GM13977 (cell line): ENCODE measurements at places on chromosomes 5 and 9.

- no peak for DNase-seq
Measured at GRCh38 chr5:164203581-164204225, 698.3 kb downstream of the MAT2B start.

GRCh38 chr9:98652741-98653140 lies 56.0 kb downstream of the GABBR2 start:
- DNase-seq: no peak

DNA sequence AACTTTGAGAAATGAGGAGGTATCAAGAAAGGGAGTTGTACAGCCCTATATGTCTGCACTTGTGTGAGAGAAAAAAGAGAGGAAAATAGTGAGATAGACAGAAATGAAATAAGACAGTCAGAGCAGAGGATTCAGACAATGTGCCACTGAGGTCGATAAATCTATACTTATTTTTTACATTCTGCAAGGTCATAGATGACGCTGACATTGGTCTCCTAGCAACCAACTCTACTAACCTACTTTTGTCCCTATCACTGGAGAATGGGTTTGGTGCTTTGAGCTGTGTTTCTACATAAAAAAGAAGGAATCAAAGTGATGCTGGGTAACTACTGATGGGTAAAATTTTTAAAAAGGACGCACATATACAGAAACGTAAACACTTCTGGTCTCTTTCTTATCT lies 573.3 kb upstream of the RORB start:
- DNase-seq: no peak

DNA sequence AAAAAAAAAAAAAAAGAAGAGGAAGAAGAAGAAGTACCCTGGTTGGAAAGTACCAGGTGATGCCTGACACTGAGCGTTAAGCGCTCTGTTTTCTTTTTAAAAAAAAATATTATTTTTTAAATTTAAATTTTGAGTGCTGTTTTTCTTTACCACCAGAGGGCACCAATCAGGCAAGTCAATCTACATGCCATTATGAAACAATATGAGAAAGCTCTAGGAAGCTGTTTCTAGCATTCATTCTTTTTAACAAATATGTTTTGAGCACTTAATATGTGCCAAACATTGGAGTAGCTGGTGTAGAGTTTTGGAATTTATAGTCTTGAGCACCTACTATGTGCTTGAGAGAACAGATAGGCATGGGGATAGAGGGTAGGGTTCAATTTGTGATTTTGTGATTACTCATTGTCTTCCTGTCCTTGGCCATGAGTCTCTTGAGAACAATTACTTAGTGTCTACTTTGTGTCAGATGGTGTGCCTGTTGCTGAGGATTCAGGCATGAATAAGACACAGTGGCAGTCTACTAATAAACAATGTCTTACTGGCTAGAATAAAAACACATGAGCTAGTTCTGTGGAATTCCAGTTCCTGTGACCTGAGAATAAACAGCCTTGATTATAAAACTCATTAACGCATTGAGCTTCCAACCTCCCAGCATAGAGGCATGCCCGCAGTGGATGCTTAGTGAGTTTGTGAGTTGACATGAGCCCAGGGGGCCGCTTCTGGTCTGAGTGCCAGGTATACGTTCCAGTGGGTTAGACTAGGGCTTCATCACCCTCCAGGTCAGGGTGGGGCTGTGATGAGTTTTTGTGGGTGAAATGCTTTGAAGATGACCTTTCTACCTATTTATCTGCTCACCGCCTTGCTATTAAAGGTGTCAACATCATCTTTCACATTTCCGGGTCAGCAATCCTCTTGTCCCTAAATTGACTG lies 3.0 kb upstream of the UBE2R2 start:
- DNase-seq: peak; percentile 53

GRCh38 chr9:73782166-73782565 lies 630.5 kb downstream of the ANXA1 start:
- no peak for DNase-seq

- DNase-seq: no peak
Measured at GRCh38 chr5:166712447-166713185, 1578.8 kb upstream of the WWC1 start.

GRCh38 chr5:121867403-121867802 lies 15.7 kb downstream of the FTMT start:
- no peak for DNase-seq

DNA sequence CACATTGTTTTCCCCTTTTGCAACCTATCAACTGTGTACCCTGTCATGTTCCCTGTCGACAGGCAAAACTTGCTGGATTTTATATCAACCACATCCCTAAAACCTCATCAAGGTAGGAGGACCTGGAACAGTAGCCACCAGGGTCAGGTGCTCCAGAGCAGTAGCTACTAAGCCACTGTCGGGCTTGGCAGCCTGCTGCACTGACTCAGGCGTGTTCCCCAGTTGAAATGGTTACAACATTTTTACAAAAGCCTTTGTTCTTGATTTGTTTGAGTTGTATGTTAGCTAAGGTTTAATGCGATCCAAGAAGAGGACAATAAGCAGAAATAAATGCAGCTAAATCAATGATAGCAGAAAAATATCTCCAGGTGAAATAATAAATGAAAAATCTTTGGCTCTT lies 407.4 kb upstream of the TLE4 start:
- DNase-seq: no peak

DNA sequence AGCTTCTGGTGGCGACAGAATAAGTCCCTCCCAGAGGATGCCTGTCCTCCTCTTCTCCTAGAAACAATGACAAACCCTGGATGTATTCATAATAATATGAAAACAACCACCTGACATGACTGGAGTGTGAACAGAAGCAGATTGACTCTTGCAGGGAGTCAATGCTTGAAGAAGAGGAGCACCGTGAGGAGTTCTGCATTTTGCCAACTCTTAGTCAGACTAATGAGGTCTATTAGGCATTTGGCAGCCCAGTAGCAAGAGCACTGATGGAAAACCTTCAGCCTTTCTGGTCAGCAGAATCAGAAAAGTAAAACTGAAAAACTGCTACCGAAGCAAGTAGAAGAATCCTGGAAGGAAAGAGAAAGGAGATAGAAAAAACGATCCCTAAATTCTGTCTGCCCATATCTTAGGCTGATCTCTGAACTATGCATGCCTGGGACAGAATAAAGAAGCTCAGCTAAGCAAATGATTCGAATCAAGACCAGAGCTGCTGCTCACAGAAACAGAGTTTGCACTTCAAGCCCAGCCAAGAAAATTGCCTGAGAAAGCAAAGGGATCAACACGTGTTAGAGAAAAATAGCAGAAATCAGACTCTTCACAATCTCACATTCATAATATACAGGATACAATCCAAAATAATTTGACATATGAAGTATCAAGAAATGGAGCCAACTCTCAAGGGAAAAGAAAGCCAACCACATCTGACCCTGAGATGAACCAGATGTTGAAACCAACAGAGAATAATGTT lies 69.5 kb upstream of the OSMR start:
- no peak for DNase-seq

- no peak for DNase-seq
Measured at GRCh38 chr5:150249744-150250143, 39.8 kb downstream of the CAMK2A start.

DNA sequence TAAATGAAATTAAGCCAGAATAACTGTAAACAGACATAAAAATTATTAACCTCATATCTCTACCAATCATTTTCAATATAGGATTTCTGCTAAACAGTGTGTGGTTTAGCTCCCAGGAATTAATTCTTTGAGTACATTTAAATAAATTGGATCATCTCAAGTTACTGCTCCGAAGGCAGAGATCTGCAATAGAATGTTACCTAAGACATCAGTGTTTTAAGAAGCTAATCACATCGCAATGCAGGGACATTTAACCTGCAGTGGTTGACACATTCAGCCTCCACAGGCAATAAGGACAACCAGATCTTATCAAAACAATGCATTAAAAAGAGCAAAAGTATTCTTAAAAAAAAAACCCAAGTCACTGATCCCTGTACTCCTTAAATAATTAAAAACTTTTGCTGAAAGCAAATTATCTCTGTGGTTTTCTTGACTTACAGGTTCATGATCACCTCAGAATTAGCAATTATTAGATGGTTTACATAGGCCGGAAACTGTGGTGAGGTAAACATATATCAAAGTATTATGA lies 45.7 kb downstream of the PRDM6 start:
- DNase-seq: no peak

GRCh38 chr5:88863523-88863922 lies 19.5 kb downstream of the MEF2C start:
- no peak for DNase-seq

DNA sequence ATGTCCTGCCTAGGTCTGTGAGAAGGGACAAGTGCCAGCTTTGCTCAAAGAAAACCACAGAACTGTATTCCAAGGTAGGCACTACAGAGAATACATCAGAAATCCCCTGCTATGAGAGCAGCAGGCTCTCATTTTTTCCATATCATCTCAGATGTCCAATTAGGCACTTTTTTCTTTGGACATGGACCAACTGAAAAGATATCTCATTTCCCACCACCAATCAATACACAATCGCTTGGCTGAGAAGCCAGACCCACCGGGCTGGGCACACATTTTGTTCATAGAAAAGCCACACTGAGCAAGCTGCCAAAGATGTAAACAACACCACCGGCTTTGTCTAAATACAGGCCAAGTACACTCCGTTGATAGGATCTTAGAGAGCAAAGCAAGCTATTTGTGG lies 25.9 kb downstream of the STOM start:
- no peak for DNase-seq

DNA sequence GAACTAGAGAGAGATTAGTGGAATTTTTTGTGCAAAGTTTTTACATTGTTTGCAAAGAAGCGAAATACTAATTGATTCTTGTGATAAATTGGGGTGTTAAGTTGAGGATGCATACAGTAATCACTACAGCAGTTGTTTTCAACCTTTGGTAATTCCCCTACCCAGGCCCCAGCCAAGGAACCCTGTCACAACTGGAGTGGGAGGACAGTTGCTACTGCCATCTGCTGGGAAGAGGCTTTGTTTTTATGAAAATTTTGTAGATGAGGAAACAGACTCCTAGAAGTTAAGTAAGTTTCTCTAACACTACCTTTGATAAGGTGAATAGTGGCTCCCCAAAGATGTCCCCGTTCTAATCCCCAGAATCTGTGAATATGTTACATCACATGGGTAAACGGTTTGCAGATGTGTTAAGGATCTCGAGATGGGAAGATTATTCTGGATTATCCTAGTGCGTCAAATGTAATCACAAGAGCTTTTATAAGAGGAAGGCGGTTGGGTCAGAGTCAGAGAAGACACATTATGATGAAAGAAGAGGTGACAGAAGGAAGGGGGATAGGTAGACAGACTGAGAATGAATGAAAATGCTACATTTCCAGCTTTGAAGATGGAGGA lies 34.0 kb upstream of the PPP1R2B start:
- DNase-seq: peak; percentile 48

DNA sequence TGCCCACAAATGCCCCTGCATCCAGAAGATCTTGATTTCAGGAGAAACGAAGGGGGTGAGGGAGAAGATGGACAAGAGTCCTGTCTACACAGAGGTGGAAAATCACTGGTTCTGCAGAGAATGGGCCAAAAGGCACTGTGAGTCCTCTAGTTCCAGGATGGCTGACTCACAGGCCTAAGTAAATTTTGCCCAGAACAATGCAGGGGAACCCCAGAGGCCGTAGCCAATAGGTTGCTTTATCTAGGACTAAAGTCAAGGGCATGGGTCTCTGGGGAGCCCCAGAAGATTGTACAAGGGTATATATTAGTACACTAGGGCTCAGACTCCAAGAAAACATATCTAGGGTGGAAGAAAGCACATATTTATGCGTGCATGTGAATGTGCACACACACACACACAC lies 98.0 kb downstream of the SLIT3 start:
- DNase-seq: no peak

GRCh38 chr5:67032921-67033664 lies 163.5 kb downstream of the CD180 start:
- no peak for DNase-seq

GRCh38 chr5:140146523-140146842 lies 20.7 kb downstream of the IGIP start:
- DNase-seq: no peak

DNA sequence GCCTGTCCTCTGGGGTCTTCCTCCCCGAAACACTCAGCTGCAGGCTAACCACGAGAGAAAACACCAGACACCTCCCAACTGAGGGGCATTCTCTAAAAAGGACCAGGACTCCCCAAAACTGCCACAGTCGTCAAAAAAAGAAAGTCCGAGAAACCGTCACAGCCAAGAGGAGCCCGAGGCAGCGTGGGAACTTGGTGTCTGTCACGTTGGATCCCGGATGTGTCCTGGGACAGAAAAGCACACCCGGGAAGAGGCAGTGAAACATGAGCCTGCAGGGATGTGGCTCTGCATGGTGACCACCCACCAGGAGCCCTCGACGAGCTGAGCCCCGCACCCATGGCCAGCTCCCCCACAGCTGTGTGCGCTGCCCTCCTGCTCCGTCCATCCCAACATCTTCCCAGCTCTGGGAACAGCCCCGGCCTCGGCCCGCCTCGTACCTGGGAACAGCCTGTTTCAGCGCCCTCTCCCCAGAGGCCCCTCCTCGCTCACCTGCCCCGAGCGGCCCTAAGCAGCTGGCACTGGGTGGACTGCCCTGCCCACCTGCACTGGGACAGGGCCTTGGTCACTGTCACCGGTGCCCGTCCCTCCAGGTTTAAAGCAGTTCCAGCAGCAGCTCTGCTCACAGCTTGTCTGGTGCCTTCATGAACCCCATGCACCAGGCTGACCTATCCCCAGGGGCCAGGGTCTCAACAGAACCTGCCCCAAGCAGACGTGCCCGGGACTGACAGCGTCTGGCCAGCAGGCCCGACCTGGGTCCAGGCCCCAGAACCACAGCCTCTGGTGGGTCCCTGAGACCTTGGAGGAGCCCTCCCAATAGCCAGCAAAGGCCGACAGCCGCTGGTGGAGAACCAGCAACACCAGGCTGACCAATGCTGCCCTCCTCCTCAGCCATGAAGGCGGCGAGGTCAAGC lies 10.9 kb downstream of the SLC12A7 start:
- DNase-seq: no peak

GRCh38 chr5:73160239-73160671 lies 12.7 kb upstream of the TMEM174 start:
- peak; percentile 20 for DNase-seq

DNA sequence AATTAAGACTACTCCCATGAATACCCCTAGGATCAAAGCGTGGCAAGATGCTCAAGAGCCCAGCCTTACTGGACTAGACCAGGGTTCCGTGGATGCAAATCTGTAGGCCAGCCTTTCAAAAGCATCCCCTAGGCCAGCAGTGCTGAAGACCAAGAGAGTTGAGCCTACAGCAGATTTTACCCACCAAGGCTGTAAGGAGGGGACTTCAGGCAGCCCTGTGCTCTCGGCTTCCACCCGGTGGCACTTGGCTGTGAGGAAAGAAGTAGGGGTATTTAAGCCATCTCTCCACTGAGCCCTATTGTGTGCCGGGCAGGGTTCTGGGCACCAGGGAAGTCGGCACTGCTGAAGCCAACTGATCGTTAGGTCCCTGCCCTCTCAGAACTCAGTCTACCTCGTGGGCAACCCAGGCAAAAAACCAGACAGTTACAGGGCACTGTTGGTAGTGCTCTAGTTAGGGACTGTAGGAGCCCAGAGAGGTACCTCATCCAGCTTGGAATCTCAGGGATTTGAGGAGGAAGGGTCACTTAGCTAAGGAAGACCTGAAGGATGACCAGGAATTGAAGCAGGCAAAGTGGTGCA lies 25.5 kb downstream of the TCF7 start:
- DNase-seq: no peak

- DNase-seq: no peak
Measured at GRCh38 chr9:134683714-134684374, 42.2 kb downstream of the COL5A1 start.

GRCh38 chr5:79243224-79243623 lies 7.3 kb downstream of the JMY start:
- no peak for DNase-seq
